Heart left ventricle (tissue), 16 donors: ENCODE measurements at places on chromosomes 2 and 18.

GRCh38 chr2:164818149-164819136, 23.2 kb downstream of the COBLL1 start:
- H3K36me3 ChIP-seq: no peaks in the 10 kb centered on the region
- peaks cover 7% of the 10 kb centered on the region for H3K4me1 ChIP-seq
- H3K27ac ChIP-seq: no peak overlapping the region
- H3K4me3 ChIP-seq: no peak overlapping the region
- no peaks in the 10 kb centered on the region for H3K27me3 ChIP-seq

- H3K4me3 ChIP-seq: no peak overlapping the region
- H3K27me3 ChIP-seq: no peaks in the 10 kb centered on the region
- H3K27ac ChIP-seq: no peak overlapping the region
Measured at GRCh38 chr2:170362313-170362870, 184.4 kb downstream of the MYO3B start.

DNA sequence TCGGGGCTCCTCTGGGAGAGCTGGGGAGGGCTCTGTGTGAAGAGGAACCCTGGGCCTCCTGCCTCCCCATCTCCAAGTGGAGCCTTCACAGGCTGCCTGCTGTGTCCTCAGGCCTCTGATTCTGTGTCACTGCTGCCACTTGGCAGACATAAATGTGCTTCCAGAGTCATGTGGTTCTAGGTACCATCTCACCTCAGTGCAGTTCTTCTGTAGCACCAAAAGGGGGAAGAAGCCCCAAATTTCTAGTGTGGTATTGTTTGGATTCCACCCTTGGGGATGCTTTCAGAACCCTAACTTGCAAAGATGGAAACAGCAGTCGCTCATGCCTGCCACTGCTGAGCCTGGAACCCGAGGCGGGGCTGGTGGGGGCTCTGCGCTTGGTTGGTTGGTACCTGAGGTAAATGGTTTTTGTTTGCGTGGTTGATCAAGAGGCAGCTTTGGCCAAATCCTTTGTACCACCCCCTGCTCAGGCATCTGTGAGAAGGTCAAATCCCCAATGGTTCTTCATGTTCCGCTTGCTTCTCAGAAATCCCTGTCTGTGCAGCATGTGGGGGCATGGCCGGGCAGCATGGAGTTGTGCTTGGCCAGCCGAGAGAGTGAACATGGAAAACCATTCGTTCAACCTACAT, 27.5 kb downstream of the COA5 start:
- no peaks in the 10 kb centered on the region for H3K4me1 ChIP-seq
- no peak overlapping the region for H3K4me3 ChIP-seq
- no peak overlapping the region for H3K27ac ChIP-seq
- peaks cover 9% of the 10 kb centered on the region for H3K36me3 ChIP-seq

GRCh38 chr2:126699018-126699417, 43.1 kb downstream of the GYPC start:
- peaks cover 44% of the 10 kb centered on the region for H3K4me1 ChIP-seq
- H3K27ac ChIP-seq: no peak overlapping the region
- peaks cover 39% of the 10 kb centered on the region for H3K36me3 ChIP-seq
- no peaks in the 10 kb centered on the region for H3K27me3 ChIP-seq

- H3K4me1 ChIP-seq: peaks cover 5% of the 10 kb centered on the region
- H3K27ac ChIP-seq: peak overlapping the region; percentile 26
- no peaks in the 10 kb centered on the region for H3K27me3 ChIP-seq
- no peak for DNase-seq
Measured at GRCh38 chr2:225766431-225766830, 366.9 kb downstream of the NYAP2 start.

- no peak for DNase-seq
- H3K27me3 ChIP-seq: no peaks in the 10 kb centered on the region
- H3K4me1 ChIP-seq: no peaks in the 10 kb centered on the region
- H3K27ac ChIP-seq: no peak overlapping the region
- H3K36me3 ChIP-seq: no peaks in the 10 kb centered on the region
Measured at GRCh38 chr2:67046591-67046990, 350.5 kb upstream of the ETAA1 start.

DNA sequence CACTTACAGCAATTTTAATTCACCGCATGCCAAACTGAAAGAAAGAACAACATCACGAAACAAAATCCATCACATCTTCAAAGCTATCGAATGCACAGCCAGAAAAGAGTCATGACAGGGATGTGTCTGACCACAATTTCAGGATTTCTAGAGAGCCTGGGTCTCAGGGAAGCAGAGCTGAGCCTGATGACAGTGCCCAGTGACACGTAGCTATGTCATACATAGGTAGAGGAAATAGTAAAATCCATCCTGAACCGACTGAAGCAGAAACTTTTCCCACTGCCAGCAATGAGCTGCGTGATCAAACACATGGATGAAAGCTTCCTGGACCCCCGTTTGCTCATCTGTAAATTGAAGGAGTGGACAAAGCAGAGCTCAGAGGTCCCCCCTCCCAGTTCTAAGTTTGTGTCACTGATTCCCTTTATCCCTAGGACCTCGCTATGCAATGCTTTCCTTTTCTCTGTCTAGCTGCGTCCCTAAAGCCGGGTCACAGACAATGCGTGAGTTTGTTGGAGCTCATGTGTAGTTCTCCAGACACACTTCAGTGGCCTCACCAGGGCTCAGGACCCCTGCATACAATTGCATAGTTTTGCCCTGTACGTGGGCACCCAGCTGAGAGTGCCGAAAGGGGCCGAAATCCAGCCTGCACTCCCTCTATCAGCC, 37.6 kb downstream of the CCBE1 start:
- H3K36me3 ChIP-seq: no peaks in the 10 kb centered on the region
- H3K4me1 ChIP-seq: no peaks in the 10 kb centered on the region
- H3K4me3 ChIP-seq: peak overlapping the region; percentile 9
- H3K27me3 ChIP-seq: no peaks in the 10 kb centered on the region

- peaks cover 17% of the 10 kb centered on the region for H3K36me3 ChIP-seq
- H3K27ac ChIP-seq: no peak overlapping the region
- DNase-seq: no peak
- H3K4me1 ChIP-seq: no peaks in the 10 kb centered on the region
- no peaks in the 10 kb centered on the region for H3K27me3 ChIP-seq
Measured at GRCh38 chr2:196143730-196144131, 27.6 kb downstream of the STK17B start.

GRCh38 chr2:224209555-224210285, 170.6 kb upstream of the SERPINE2 start:
- no peaks in the 10 kb centered on the region for H3K27me3 ChIP-seq
- no peak overlapping the region for H3K27ac ChIP-seq
- H3K4me1 ChIP-seq: no peaks in the 10 kb centered on the region
- no peak overlapping the region for H3K4me3 ChIP-seq
- H3K36me3 ChIP-seq: no peaks in the 10 kb centered on the region

DNA sequence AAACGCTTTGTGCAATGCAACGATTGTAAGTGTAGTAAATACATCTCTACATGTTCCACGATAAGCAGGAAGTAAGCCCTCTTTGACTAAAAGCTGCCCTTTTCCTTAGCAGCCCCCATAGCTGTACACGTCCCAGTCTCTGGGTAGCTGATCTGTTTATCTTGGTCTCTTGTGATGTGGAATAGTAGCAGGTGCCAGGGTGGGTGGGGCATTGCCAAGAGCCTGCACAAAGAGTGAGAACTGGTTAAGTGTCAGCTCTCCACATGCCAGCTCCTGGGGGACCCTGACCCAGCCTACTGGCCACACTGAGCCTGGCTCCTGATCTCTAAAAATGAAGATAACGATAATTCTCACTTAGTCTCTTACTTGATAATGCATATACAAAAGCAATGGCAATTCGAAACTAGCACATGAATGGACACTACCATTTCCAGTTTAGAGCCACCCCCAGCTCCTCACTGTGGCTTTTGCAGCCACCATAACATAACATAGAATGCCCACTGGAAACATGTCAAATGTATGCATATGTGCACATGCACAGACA, 92.3 kb downstream of the MYT1L start:
- DNase-seq: no peak
- no peak overlapping the region for H3K27ac ChIP-seq
- H3K36me3 ChIP-seq: no peaks in the 10 kb centered on the region
- no peaks in the 10 kb centered on the region for H3K27me3 ChIP-seq

GRCh38 chr2:226669249-226669648, 130.4 kb downstream of the IRS1 start:
- H3K4me3 ChIP-seq: no peak overlapping the region
- H3K27ac ChIP-seq: peak overlapping the region; percentile 9

- H3K4me1 ChIP-seq: no peaks in the 10 kb centered on the region
- DNase-seq: no peak
- H3K36me3 ChIP-seq: no peaks in the 10 kb centered on the region
- H3K27ac ChIP-seq: no peak overlapping the region
Measured at GRCh38 chr2:192645811-192646598, 451.3 kb upstream of the TMEFF2 start.

- H3K36me3 ChIP-seq: no peaks in the 10 kb centered on the region
- no peaks in the 10 kb centered on the region for H3K4me1 ChIP-seq
- H3K27ac ChIP-seq: no peak overlapping the region
- H3K4me3 ChIP-seq: no peak overlapping the region
- no peaks in the 10 kb centered on the region for H3K27me3 ChIP-seq
Measured at GRCh38 chr18:54323561-54323960, 34.1 kb downstream of the STARD6 start.

GRCh38 chr2:124911560-124911959, 886.5 kb downstream of the CNTNAP5 start:
- no peak for DNase-seq
- no peaks in the 10 kb centered on the region for H3K36me3 ChIP-seq
- no peaks in the 10 kb centered on the region for H3K27me3 ChIP-seq
- no peak overlapping the region for H3K27ac ChIP-seq
- H3K4me3 ChIP-seq: no peak overlapping the region
- no peaks in the 10 kb centered on the region for H3K4me1 ChIP-seq

GRCh38 chr2:196959281-196959680, 32.8 kb upstream of the PGAP1 start:
- no peak for DNase-seq
- no peaks in the 10 kb centered on the region for H3K4me1 ChIP-seq
- no peak overlapping the region for H3K4me3 ChIP-seq
- H3K27ac ChIP-seq: no peak overlapping the region

DNA sequence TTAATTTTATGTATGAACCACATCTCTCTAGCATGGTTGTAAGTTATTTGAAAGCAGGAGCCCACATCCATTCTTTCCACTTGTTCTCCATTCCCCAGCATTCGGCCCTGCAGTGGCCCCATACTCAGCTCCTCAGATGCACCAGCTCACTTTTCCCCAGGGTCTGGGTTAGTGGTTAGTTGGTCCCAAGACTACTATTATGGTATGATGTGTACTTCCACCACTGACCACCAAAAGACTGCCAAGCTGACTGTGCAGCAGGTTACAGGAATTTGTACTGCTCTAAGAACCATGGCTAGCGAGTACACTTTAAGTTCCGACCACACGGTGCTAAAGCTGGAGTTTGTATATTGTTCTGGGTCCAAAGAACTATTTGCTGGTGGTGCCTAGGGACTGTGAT, 413.6 kb upstream of the TCF4 start:
- H3K27ac ChIP-seq: no peak overlapping the region
- no peaks in the 10 kb centered on the region for H3K27me3 ChIP-seq
- H3K4me3 ChIP-seq: no peak overlapping the region
- DNase-seq: no peak
- H3K36me3 ChIP-seq: no peaks in the 10 kb centered on the region

DNA sequence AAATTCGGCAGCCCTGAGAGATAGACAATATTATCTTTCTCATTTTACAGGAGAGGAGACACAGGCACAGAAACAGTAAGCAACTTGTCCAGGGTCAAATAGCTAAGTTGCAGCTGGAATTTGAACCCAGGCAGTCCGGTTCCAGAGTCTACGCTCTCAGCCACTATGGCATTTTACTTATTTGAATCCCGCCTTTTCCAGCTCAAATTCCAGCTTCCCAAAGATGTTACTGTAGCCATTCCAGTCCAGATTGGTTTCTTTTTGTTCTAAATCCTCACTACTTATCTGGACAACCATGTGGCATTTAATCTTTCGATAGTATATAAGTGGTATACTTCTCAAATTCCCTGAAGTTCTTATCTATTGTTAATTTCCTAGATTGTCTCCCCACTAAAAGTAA, 125.7 kb downstream of the NBAS start:
- no peaks in the 10 kb centered on the region for H3K27me3 ChIP-seq
- DNase-seq: no peak
- no peaks in the 10 kb centered on the region for H3K36me3 ChIP-seq
- H3K27ac ChIP-seq: no peak overlapping the region
- no peak overlapping the region for H3K4me3 ChIP-seq
- no peaks in the 10 kb centered on the region for H3K4me1 ChIP-seq

DNA sequence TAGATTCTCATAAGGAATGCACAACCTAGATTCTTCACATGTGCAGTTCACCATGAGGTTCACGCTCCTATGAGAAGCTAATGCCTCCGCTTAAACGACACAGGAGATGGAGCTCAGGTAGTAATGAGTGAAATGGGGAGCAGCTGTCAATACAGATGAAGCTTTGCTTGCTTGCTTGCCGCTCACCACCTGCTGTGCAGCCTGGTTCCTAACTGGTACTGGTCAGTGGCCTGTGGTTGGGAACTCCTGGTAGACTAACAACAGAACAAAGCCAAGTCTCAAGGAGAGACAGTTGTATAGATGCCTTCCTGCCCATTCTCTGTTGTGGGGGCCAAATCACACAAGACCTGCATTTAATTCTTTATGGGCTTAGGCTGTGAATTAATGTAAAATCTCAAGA, 449.2 kb upstream of the TNP1 start:
- no peak overlapping the region for H3K27ac ChIP-seq
- no peak overlapping the region for H3K4me3 ChIP-seq
- no peak for DNase-seq

GRCh38 chr2:127423478-127423843, 5.2 kb downstream of the PROC start:
- H3K36me3 ChIP-seq: no peaks in the 10 kb centered on the region
- no peak overlapping the region for H3K27ac ChIP-seq
- no peaks in the 10 kb centered on the region for H3K4me1 ChIP-seq
- H3K27me3 ChIP-seq: peaks cover 30% of the 10 kb centered on the region
- no peak overlapping the region for H3K4me3 ChIP-seq
- DNase-seq: no peak

- H3K27me3 ChIP-seq: no peaks in the 10 kb centered on the region
- no peaks in the 10 kb centered on the region for H3K4me1 ChIP-seq
- H3K36me3 ChIP-seq: no peaks in the 10 kb centered on the region
Measured at GRCh38 chr2:3617198-3617890, 22.4 kb downstream of the COLEC11 start.

DNA sequence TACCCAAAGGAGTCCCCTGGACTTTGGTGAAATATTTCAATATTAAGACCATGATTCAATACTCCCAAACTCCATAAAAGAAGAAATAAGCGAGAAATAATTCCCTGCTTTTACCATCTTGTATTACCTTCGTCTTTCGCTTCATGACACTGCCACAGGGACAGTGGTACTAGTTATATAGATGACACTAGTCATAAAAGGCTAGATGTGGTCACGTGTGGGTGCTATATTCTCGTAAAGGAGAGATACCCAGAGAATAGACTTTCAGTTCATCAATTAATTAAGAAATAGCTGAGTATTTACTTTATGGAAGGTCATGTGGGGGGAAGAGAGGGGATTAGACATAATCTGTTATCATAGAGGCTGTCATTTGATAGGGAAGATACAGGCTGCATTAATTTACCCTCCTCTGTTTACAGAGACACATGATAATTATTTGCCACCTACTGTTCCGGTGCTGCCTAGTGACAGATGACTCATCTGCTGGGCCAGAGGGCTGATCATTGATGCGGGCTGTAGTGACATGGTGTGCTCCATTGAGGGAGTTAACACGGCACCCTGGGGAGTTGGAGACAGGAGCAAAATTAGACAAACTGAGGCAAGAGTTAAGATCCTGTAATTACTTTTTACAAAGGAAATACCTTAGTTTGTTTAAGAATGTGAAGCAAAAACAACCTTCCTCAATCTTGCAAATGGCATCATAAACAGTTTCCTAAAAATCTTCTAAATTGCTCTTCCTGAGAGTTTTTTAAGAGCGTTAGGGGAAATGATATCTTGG, 78.2 kb upstream of the ITGB6 start:
- H3K27me3 ChIP-seq: no peaks in the 10 kb centered on the region
- no peak overlapping the region for H3K4me3 ChIP-seq
- peak overlapping the region; percentile 83 for H3K27ac ChIP-seq
- peaks cover 3% of the 10 kb centered on the region for H3K4me1 ChIP-seq
